Smooth muscle cell of the coronary artery (primary cell): ENCODE measurements at places on chromosomes 3 and 15. TPM values are rescaled to one million over a fixed set of nuclear protein-coding genes. Genes with fewer than 3 reads are reported as not detected.

Gene CHRNA7
- 0.23 and 0.83 TPM in 2 replicates for total RNA-seq

Gene MOBP
- total RNA-seq = under 0.01 TPM in 1 of 2 replicates, not detected in the other

Gene PLA2G4E
- total RNA-seq = not detected in 2 replicates

Gene FETUB
- total RNA-seq = not detected in 2 replicates

Gene AKAP13
- 54.5 and 98.3 TPM in 2 replicates for total RNA-seq
